ENCODE measurements at places on chromosomes 11 and 22.

DNA sequence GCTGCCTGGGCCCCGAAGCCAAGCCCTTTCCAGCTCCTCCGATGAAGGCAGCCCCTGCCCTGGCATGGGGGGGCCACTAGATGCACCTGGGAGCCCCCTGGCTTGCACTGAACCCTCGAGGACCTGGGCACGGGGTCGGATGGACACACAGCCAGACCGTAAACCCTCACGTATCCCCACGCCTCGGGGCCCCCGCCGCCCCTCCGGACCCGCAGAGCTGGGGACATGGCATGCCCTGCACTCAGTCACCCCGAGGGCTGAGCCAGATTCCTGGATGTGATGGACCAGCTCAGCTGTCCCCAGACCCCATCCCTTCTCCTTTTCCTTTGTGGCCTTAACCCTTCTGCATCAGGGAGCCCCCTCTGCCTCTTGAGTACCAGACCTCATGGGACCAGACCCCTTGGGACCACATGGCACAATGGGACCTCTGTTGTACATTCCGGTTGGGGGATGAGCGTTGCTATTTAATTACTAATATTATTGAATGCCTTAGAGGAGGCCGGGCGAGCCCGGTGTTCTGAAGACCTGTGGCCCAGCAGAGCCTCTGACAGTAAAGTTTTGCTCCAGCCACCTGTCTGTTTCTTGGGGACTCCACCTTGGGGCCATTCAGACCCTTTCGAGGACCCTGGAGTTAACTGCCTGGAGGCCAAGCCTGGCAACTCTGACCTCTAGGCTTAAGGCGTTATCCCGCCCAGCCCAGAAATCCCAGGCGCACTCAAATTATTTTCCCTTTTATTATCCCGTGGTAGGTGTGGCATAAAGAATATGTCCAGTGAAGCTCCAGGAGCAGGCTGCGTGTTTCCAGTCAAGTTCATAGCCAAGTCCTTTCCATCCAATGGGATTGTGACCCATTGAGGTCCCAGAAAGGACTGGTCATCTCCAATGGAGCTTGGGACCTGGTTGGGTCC lies 3.0 kb downstream of the RASL10A start:
- DNase-seq, result no peak

DNA sequence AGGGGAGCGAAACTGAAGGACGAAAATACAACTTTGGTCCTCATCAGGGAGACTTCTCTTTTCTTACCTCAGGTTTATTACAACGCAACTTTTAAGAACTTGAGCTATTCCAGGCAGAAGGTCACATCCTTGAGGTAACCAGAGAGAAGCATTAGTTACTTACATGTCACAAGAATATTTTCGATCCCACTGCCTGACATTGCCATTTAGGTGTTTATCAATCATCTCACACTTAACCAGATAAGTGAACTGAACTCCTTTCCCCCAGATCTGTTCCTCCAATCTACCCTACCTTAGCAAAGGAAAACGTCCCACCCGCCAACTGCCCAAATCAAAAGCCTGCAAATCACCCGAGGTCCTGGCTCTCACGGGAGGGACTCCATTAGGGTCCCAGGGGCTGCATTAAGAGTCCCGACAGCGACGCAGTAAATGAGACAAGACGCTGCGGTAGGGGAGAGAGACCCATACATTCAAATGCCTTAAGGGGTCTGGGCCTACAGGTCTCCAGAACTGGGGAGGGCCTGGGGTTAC lies 734 bp downstream of the ZNF280B start:
- no peak for DNase-seq

- no peak for DNase-seq
Observed at GRCh38 chr22:26447584-26448329, 18.7 kb downstream of the ASPHD2 start.

- no peak for DNase-seq
Observed at GRCh38 chr22:41237036-41237706, 3.6 kb downstream of the CHADL start.

GRCh38 chr11:122439866-122440810 lies 215.4 kb upstream of the UBASH3B start:
- no peak for DNase-seq

All from HT1080 (cell line).